ENCODE measurements at places on chromosomes 11 and 22. TPM values are rescaled to one million over a fixed set of nuclear protein-coding genes. Genes with fewer than 3 reads are reported as not detected.

The TCN1 gene
- total RNA-seq = 1.4 TPM

The MUC5B gene
- total RNA-seq = 2.1 TPM

DNA sequence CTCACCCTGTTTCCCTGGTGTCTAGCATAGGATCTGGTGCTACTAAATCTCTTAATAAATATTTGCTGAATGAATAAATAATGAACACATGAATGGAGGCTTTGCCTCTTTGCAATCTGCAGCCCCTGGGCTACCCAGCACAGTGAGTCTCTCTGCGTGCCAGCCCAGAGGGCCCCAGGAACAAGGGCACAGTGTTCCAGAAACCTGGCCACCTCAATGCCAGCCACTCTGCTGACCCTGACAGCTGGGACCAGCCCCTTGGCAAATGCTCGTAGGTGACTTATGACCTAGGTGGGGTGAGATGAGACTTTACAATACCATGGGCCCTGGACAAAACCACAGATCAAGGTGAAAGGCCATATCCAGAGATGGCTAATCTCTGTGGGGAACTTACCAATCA, 31.6 kb downstream of the UQCR10 start:
- H3K36me3 ChIP-seq = peaks cover 10% of the 10 kb centered on the region
- H3K27ac ChIP-seq = peak overlapping the region; percentile 93
- peaks cover 76% of the 10 kb centered on the region for H3K4me1 ChIP-seq
- H3K27me3 ChIP-seq = no peaks in the 10 kb centered on the region
- H3K4me3 ChIP-seq = peak overlapping the region; percentile 44
- peak; percentile 87 for DNase-seq

DNA sequence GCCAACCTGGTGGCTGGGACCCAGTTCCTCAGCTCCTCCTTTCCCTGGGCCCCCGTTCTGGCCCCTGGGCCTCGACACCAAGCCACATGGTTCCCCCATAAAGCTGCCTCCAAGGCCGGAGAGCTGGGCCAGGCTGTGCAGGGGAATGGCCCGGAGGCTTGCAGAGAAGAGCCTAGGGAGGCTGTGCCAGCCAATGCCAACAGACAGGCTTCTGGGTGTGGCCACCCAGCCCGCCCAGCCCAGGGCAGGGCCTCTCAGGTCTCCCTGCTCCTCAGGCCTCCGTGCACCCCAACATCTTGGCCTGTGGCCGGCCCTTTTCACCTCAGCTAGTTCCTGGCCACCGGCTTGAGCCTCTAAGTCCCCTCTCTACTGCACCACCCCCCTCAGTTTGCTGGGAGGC, 17.4 kb upstream of the FLRT1 start:
- H3K27me3 ChIP-seq = no peaks in the 10 kb centered on the region
- no peak for DNase-seq
- H3K4me1 ChIP-seq = no peaks in the 10 kb centered on the region

The MTFP1 gene
- 21.9 TPM for total RNA-seq

GRCh38 chr11:113951537-113951936, 23.4 kb upstream of the HTR3A start:
- no peaks in the 10 kb centered on the region for H3K36me3 ChIP-seq
- DNase-seq = no peak
- no peak overlapping the region for H3K4me3 ChIP-seq
- H3K27ac ChIP-seq = no peak overlapping the region

The SIK3 gene
- 30.2 TPM for total RNA-seq

GRCh38 chr11:100681064-100681502, 6.0 kb upstream of the ARHGAP42 start:
- H3K4me1 ChIP-seq = peaks cover 34% of the 10 kb centered on the region
- H3K4me3 ChIP-seq = no peak overlapping the region
- DNase-seq = peak; percentile 64
- no peaks in the 10 kb centered on the region for H3K36me3 ChIP-seq

DNA sequence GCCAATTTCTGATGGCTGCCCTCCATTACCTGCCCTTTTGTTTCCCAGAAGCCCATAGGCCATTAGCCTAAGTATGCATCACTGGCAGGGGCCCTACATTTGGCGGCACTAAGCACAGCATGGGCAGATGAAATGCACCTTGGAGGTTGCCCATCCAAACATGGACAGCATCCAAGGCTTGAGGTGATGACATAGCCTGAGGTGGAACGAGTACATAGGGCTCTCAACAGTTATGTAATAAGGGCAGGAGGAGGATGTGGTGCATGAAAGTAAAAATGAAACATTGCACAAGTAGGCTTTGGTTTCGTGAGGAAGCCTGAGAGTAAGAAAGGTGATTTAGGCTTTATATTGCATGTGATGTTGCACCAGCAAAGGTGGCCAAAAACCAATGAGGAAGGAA, 148.1 kb downstream of the FAM76B start:
- no peaks in the 10 kb centered on the region for H3K27me3 ChIP-seq
- no peaks in the 10 kb centered on the region for H3K4me1 ChIP-seq
- H3K4me3 ChIP-seq = no peak overlapping the region
- H3K36me3 ChIP-seq = no peaks in the 10 kb centered on the region
- DNase-seq = no peak
- no peak overlapping the region for H3K27ac ChIP-seq

The OR2AT4 gene
- total RNA-seq = 0.11 TPM

DNA sequence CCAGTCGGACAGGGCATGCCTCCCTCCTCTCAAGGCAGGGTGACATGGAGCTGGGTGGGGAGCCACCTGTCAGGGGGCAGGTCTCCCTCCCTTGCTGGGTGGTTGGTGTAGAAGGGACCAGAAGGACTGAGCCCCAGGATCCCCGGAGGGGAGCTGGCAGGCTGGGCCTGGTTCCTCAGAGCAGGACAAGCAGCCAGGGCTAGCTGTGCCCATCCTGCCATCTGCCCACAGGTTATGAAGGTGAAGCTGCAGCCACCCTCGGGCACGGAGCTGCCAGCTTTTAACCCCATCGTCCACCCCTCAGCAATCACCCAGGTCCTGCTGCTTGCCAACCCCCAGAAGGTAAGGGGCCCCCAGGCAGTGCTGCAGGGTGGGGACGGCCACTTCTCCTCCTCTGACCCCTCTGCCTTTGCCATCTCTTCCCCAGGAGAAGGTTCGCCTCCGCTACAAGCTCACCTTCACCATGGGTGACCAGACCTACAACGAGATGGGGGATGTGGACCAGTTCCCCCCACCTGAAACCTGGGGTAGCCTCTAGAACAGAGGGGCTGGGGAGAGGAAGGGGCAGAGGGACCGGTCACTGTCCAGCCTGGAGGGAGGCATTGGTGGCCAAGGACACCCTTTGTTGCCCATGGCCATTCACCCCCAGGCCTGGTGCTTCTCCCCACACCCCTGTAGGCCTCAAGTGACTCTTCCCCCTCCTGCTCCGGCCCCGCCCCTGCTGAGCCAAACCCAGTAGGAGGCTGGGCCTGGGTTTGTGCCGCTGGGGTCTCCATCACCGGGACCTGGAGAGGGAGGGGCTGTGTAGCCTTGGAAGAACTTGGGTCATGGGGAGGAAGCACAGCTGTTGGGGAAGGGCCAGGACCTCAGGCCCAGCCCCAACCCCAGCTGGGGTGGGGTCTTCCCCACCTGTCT, 7.0 kb upstream of the SH3BP1 start:
- no peak overlapping the region for H3K27ac ChIP-seq
- H3K4me1 ChIP-seq = no peaks in the 10 kb centered on the region
- no peak overlapping the region for H3K4me3 ChIP-seq
- no peaks in the 10 kb centered on the region for H3K27me3 ChIP-seq
- DNase-seq = no peak

DNA sequence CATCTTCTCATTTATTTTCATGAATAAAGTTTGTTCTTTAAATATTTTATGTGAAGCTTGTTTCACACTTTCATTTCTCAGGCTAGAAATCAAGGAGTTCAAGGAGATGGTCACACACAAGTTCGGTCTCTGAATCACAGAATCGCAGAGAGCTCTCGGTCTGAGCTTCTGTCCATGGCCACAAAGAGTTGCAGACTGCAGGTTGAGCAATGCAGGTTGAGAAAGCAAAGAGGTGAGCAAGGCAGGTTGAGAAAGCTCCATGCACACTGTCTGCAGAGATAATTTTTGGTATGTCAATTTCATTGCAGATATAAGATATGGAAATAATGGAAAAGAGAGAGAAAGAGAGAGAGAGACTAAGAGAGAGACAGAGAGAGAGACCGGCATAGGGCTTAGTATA, 32.9 kb upstream of the VWA5A start:
- no peak for DNase-seq
- H3K27me3 ChIP-seq = peaks cover 15% of the 10 kb centered on the region
- H3K4me1 ChIP-seq = peaks cover 3% of the 10 kb centered on the region
- H3K36me3 ChIP-seq = no peaks in the 10 kb centered on the region
- no peak overlapping the region for H3K4me3 ChIP-seq
- H3K27ac ChIP-seq = no peak overlapping the region

The PNPLA5 gene
- total RNA-seq = not detected

DNA sequence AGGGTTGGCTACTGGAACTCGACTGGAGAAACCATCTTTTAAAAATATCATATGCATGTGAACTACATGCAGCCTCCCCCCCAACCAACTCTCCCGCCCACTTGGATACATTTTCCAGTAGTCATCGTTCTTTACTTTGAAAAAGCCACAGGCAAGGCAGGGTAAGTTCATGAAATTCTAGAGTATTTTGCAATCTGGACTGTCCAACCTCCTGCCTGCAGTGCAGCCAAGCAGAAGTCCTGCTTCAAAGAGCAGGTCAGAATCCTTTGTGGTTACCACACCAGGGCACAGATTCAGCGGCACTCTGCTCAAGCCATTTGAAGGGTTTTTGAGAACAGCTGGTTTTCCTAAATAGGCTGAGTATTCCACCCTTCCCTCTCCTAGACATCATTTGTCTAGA, 12.1 kb downstream of the ELF5 start:
- no peaks in the 10 kb centered on the region for H3K36me3 ChIP-seq
- DNase-seq = peak; percentile 96
- H3K27ac ChIP-seq = peak overlapping the region; percentile 93
- H3K27me3 ChIP-seq = no peaks in the 10 kb centered on the region
- peaks cover 49% of the 10 kb centered on the region for H3K4me1 ChIP-seq
- H3K4me3 ChIP-seq = peak overlapping the region; percentile 19

DNA sequence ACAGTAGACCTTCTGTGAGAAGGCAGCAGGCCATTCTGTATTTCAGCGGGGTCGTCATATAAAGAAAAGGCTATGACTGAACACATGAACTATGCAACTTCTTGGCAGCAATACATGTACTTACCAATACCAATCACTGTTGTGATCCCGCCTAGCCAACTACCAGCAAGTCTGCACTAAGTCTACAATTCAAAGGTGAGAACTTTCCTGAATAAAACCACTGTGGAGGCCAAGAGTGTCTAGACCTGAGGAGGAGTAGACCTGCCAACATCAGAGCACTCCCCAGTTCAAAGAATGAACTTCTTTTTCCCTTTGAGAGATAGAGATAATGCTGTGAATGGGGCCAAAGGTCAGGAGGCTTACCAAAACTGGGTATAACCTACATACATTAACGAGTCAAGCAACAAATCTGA, 108.2 kb downstream of the SIK3 start:
- H3K4me1 ChIP-seq = peaks cover 31% of the 10 kb centered on the region
- no peaks in the 10 kb centered on the region for H3K27me3 ChIP-seq

GRCh38 chr11:71456831-71457230, 3.8 kb downstream of the NADSYN1 start:
- H3K4me1 ChIP-seq = peaks cover 18% of the 10 kb centered on the region
- H3K4me3 ChIP-seq = no peak overlapping the region
- H3K27ac ChIP-seq = no peak overlapping the region
- DNase-seq = no peak
- H3K36me3 ChIP-seq = 0 out of 2 replicates have a peak, but pooled peaks cover 5% of the 10 kb centered on the region

The C11orf87 gene
- total RNA-seq = not detected

DNA sequence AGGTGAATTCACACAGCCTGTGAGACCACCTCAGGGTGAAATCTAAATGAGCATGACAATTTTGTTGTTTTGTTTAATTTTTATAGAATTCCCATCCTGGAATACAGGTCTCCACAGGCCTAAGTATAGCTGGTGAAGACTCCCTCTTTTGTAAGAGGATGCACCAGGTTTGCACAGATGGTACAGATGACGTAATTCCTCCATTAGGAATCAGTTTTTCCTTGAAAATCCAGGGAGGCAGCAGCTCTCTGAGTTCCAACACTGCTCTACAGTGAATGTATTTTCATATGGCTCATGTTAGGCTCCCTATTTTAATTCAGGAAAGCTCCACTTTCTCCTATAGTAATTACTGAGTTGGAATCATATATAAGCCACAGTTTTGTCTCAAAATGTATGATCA, 47.2 kb downstream of the USP28 start:
- H3K4me1 ChIP-seq = no peaks in the 10 kb centered on the region
- H3K4me3 ChIP-seq = no peak overlapping the region
- no peaks in the 10 kb centered on the region for H3K36me3 ChIP-seq
- no peak overlapping the region for H3K27ac ChIP-seq
- no peak for DNase-seq
- H3K27me3 ChIP-seq = no peaks in the 10 kb centered on the region

The SIK2 gene
- 16.2 TPM for total RNA-seq

The HTR3A gene
- not detected for total RNA-seq

DNA sequence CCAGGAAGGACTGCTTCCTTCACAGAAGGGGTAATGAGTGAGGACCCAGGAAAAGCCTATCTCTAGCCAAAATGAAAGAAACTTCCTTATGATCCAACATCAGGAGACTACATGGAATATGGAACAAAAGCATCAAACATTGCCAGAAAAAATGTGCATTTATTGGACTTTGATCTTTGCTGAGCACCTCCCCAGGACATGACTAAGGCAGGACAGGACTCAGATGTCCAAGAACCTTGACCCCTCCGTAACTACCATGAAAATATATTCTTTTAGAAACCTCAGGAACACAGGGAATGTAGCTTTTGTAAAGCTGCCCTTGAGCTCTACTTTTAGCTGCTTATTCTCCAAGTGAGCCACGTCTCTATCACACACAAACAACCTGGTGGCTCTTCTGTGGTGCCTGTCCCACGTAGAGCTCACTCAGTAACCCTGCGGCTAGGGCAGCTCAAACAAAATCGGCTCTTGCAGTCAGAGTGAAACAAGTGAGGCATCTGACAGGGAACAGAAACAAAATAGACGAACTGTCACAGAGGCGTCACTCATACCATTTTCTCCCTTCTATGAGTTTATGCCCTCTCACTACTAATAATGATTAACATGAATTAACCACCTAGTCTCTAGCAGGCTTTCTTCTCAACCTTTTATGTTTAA, 471.5 kb upstream of the API5 start:
- H3K4me3 ChIP-seq = no peak overlapping the region
- no peak overlapping the region for H3K27ac ChIP-seq
- H3K27me3 ChIP-seq = peaks cover 6% of the 10 kb centered on the region
- DNase-seq = no peak

- no peaks in the 10 kb centered on the region for H3K36me3 ChIP-seq
- H3K27ac ChIP-seq = no peak overlapping the region
- no peaks in the 10 kb centered on the region for H3K27me3 ChIP-seq
- H3K4me1 ChIP-seq = peaks cover 10% of the 10 kb centered on the region
- DNase-seq = no peak
Measured at GRCh38 chr22:27242917-27243589, 558.5 kb downstream of the MN1 start.

DNA sequence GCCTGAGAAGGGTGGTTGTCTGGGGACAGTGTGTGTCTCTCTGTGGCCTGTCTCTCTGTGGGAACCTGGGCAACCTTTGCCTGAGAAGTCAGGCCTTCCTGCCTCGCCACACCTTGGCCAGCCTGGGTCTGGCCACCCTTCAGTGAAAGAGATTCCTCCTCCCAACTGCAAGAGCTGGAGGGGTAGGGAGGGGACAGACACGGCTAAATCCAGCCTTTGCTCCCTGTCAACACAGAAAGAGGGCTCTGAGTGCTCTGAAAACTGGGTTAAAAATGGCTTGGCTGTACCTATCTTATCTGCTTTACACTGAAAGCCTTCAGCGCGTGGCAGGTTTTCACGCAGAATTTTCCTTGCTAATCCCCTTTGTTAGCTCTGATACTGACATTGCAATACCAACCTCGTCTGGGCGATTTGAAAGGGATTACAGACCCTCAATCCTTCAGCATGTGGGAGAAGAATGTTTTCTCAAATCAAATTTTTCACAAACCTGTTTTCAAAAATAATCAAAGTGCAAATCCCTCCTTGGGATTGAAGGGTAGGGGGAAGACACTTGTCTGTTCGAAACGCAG, 163.7 kb downstream of the DSCAML1 start:
- peaks cover 100% of the 10 kb centered on the region for H3K27me3 ChIP-seq
- H3K4me3 ChIP-seq = no peak overlapping the region
- DNase-seq = no peak
